ENCODE measurements at places on chromosomes 16 and 17.

GRCh38 chr16:56795011-56795410 is 65.1 kb downstream of the NUP93 start:
- no peak for DNase-seq

DNA sequence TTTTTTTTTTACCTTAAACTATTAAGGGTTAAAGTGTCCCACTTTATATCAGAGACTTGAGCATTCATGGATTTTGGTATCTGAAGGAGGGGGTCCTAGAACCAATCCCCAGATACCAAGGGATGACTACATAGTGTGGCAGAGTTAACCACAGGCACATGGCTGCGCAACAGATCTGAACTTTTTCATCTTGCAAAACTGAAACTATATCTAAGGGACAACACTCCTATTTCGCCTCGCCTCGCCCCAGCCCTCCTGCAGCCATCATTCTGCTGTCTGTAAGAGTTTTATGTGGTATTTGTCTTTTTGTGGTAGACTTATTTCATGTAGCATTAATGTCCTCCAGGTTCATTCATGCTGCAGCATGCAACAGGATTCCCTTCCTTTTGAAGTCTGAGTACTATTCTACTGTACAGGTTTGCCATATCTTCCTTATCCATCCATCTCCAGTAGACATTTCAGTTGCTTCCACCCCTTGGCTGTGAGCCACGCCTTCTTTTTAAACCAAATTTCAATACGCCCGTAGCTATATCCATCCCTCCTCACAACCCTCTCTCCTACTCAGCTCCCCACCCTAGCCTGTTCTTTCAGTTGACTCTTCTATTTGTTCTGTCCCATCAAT is 53.2 kb downstream of the AMFR start:
- DNase-seq = no peak

DNA sequence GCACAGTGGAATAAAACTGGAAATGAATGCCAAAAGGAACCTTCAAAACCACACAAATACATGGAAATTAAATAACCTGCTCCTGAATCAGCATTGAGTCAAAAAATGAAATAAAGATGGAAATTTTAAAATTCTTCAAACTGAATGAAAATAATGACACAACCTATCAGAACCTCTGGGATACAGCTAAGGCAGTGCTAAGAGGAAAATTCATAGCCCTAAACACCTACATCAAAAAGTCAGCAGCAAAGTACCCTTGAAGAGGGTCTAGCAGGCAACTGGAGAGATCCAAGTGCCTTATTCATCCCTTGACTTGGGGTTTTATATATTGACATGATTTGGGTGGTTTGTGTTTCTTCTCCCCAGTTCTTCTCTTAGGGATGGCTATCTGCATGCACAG is 294.1 kb downstream of the PMP22 start:
- no peak for DNase-seq

GRCh38 chr17:72945473-72945872 is 147.0 kb downstream of the SLC39A11 start:
- no peak for DNase-seq

DNA sequence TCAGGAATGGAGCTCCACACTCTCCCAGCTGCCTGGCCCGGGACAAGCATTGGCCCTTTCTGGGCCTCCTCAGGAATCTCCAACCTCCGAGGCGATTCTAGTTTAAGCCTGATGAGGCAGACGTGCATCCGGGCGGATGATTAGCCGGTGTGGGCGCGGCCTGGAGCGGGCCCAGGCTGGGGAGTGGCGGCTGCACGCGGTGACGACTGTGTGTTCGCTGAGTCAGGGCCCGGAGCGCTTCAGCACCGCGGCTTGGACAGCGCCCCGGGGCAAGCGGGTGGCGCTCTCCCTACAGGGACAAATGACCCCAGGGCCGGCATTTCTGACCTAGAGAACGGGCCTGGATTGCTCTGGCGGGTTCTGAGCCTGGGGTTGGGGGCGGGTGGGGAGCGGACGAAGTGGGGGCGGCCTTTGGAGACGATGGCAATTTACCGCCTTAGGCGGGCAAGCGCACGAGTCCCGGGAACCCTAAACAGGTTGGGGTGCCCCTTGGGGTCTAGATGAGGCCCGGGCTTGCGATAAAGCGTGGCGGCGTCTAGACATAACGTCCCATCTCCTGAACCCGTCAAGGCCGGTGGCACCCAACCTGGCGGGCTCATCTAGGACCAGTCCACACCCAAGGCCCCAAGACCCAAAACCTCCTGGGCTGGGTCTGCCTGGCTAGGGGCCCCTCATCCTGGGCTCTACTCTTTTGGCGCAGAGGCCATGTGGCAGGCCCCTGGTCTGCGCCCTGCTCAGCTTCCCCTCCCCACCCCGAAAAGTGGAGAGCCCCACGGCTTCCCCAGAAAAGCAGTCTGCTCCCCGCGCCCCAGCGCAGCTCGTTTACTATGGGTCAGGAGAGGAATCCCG is 22.3 kb upstream of the ZNHIT3 start:
- peak; percentile 30 for DNase-seq

DNA sequence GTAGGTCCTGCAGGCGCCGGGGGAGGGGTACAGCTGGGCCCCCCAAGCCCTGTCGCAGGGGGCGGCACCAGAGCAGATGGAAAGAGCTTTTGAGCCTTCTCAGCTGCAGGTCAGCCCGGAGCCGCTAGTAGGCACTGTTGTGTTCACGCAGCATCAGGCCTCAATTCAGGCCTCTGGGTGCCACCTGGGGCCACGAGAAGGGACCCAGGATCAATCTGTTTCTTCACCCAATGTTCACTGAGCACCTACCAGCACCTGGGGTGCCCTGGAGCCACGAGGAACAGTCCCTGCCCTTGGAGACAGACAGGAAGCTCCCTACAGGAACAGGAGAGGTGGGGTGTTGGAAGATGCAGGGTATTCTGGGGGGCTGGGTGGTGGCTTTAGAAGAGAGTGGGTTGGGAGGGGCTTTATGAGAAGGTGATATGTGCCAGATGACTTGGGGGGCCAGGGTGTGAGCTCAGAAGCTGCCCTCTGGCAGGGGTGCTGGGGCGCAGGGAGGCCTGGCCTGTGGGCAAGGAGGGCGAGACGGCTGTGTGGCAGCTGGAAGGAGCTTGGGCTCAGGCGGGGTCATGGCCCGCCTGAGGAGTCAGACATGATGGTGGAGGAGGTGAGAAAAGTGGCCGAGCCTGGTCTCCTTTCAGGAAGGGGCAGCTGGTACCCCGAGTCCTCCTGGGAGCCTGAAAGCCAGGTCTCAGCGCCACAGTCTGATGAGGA is 121.9 kb upstream of the GSE1 start:
- DNase-seq = peak; percentile 37

DNA sequence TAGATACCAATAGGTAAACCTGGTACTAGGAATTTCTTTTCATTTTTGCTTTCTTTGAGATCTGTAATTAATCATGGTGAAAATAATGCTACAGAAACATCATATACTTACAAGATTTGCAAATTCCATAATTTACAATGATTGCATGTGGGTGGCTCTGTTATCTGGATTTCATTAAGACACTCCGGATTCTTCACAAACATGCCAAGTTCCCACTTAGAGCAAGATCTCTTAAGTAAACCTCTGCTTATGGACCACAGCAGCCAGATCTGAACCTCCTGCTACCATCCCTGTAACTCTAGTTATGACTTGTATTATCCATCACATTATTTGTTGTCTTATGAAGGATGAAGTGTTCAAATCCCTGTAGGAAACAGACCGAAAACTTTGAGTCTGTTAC is 424.7 kb downstream of the CDH13 start:
- no peak for DNase-seq

- DNase-seq = no peak
Measured at GRCh38 chr17:28573521-28573920, 2.2 kb upstream of the PIGS start.

DNA sequence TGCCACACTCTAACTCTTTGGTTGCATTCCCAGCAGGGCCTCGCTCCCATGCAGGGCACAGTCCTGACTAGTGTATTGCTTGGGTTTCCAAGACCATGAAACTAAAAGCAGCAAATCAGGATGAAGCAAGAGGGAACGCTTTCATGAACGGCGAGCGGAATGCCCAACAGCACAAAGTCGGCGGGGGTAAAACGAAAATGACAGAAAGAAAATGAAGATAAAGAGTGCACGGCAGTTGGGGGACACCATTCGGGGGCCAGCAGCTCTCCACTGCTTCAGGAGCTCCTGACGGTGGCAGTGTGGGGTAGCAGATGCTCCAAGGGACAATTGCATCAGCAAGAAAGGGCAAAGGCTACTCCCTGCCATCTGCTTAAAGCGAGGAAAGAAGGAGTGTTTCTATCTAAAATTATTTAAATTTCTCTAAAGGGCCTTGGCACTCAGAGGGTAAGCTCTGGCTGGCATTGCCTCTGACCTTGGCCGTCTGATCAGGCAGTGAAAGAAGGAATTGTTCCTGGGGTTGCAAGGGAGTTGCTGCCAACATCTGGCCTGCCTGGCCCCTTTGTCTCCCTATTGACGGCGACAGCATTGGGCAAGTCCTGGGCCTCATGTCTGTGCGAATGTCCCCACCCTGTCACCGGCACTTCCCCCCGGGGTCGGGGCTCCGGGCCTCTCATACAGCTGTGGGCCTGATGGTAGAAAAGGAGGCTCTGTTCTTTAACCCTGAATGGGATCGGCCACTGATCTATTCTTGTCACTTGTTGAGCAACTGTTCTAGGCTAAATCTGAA is 138.2 kb downstream of the CMIP start:
- no peak for DNase-seq

- DNase-seq = no peak
Measured at GRCh38 chr17:11825572-11826209, 171.6 kb downstream of the ZNF18 start.

DNA sequence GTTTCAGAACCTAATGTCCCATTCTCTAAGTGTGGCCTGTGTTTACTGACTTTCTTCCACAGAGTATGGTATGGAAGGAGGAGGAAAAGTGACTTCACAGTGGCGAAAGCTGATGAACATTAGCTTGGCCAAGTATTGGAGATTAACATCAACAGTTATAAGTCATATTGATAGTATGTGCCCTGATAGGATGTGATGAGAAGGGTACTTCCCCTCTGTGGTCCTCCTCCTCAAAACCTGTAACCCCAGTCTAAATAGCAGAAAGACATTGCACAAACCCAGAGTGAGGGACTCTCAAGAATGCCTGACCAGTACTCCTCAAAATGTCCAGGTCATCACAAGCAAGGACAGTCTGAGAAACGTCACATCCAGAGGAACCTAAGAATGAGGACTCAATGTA is 73.1 kb downstream of the CLEC16A start:
- no peak for DNase-seq

GRCh38 chr17:63819585-63820537 is 7.4 kb upstream of the PSMC5 start:
- DNase-seq = no peak

DNA sequence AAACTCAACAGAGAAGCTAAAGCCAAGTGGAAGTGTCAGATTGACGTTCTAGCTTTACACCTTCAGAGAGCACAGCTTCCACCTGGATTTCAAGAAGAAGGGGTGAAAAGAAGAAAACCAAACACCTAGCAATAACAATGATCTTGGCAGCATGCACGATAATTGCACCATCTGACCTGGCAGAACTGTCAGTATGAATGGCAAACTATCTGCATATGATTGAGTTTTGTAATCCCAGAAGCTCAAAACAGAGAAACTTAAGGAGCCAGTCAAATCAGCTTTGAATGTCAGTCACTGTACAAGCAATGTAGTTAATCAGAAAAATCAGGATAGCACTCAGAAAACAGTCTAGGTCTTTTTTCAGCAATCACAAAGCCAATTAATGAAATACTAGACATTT is 427.1 kb downstream of the ZFHX3 start:
- DNase-seq = no peak

DNA sequence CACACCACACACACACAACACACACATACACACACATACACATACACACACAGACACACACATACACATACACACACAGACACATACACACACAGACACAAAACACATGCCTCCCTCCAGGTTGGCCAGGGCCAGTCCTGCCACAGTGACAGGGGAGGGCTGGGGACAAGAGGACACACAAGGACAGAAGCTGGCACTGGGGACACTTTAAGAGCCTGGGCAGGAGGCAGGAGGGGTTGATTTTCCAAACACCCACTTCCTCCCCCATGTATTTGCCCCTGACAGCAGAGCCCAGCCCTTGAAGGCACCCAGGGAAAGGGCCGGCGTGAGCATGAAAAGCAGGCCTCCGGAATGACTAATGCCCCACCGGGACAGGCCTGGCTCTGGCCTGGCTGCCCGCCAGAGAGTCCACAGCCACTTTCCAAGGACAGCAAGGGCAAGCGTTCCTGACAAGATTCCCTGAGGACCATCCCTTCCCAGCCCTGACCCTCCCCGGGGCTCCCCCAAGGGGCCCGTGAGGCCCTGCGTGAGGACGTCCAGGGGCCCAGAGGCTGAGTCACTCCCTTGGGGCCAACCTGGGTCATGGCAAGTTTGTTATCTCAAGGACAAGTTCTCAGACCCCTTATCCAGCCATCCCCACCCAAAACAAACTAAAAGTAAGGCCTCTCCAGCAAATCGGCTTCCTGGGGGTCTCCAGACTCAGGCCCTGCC is 235.6 kb downstream of the ZNF423 start:
- DNase-seq = no peak

DNA sequence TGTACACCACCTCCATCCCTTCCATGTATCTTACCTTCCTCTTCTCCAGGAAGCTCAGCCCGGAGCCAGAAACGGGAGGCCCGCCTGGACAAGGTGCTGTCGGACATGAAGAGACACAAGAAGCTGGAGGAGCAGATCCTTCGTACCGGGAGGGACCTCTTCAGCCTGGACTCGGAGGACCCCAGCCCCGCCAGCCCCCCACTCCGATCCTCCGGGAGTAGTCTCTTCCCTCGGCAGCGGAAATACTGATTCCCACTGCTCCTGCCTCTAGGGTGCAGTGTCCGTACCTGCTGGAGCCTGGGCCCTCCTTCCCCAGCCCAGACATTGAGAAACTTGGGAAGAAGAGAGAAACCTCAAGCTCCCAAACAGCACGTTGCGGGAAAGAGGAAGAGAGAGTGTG is 756 bp upstream of the MVP start:
- DNase-seq = no peak

DNA sequence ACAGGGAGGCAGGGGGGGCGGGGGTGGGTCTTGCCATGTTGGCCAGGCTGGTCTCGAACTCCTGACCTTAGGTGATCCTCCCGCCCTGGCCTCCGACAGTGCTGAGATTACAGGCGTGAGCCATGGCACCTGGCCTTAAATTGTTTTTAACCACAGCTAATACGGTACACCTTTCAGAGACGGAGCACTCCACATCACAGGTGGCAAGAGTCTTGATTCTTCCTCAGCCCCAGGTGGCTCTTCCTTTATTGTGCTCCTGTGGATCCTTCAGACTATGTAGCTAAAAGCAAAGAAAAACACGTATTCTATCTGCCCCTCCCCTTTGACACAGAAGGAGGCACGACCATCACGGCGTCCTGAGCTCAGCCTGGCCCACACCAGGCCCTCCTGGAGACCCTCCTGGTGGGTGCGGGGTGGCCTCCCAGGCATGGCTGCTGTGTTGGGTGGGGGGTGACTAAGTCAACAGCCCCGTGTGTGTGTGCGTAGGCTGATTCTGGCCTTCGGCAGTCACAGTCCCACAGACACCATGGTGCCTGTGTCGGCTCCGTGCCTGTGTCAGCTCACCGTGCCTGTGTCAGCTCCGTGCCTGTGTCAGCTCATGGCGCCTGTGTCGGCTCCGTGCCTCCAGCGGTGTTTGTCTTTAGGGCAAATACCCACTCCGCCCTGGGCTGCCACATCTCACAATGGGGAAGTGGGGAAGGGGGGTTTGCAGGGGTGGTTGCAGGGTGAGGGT is 10.8 kb upstream of the SECTM1 start:
- no peak for DNase-seq

- DNase-seq = no peak
Measured at GRCh38 chr16:85471469-85472431, 141.4 kb upstream of the GSE1 start.
